Mesothelial cell of epicardium (in vitro differentiated cells): ENCODE measurements at places on chromosomes 7 and 10. TPM values are rescaled to one million over a fixed set of nuclear protein-coding genes. Genes with fewer than 3 reads are reported as not detected.
A peak's percentile ranks its signal among the peaks of the same experiment; 100 is the strongest.

DNA sequence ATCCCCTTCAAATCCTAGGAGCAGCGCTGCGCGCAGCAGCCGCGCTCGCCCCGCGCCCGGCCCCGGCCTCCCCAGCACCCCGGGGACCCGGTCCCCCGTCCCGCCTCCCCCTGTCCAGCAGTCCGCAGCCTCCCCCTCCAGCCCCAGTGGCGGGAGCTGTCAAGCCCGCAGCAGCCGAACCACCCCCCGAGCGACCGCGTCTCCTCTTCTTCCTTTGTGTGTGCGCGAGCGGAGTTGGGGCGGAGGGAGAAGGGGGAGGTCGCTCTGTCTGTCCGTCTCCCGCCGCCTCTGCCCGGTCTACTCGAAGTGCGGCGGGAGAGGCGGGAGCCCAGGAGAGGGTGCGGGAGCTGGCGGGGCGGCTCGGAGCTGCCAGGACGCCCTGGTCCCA is 375 bp upstream of the CHN2 start:
- peak overlapping the region; percentile 68 for H3K4me3 ChIP-seq
- no peak overlapping the region for H3K27ac ChIP-seq
- H3K27me3 ChIP-seq, result peaks cover 53% of the 10 kb centered on the region

DNA sequence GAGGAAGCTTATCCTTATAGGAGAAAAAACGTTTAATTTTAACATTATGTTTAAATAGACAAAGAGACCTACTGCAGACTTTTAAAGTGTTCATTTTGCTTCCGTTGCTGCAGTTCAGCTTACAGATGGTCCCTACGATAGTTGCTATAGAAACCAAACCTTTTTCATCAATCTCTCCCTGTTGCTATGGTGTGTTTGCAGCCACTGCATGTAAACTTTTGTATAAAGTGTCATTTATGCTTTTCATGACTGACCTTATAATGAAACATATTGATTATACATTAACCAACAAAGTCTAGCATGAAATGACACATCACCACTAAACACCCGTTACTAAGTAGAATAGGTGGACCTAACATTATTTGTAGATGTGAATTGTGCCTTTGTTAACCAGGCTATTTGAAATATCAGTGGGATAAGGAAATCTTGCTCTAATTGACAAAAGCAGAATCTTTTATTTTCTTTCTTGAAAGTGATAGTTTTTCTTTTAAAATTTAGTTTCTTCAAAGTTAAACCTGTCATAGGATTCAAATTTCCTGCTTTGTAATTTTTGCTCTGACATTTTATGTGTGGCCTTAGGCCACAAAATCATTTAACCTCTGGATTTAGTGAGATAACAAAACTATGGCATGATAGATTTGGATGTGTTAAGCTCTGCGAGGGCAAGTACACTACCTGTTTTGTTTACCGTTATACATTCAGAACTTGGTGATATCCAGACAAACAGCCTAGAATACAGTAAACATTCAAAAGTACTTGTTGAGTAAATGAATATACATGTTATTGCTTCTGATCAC is 64.0 kb downstream of the CACNB2 start:
- H3K4me3 ChIP-seq, result no peak overlapping the region
- peaks cover 2% of the 10 kb centered on the region for H3K27me3 ChIP-seq
- H3K27ac ChIP-seq, result no peak overlapping the region

DNA sequence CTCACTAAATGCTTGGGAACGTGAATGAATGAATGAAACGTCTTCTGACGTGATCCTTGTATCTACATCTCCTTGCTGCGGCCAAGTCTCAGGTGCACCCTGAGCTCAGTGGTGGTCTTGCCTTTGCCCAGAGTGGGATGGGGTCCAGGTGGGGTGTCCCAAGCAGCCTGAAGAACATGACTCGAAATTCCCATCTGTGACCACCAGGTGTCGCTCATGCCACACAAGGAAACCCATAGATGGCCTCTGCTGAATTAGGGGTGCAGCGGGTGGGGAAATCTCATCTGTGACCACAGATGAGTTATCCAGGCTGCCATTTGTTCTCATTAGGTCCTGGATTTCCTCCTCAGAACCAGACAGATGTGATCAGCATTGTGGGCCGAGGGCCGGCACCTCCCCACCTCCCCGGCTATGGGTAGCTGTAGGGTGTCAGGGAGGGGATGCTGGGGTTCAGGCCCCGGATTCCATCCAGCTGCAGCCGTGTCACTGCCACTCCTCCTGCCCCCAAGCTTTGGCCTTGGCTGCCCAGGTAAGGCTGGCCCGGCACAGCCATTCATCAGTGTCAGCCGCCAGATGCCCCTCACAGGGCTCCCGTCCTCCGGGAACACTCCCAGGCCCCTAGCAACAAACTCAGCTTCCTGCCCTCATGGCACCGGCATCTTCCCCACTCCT is 21.0 kb upstream of the GNA12 start:
- H3K4me3 ChIP-seq, result no peak overlapping the region
- H3K27ac ChIP-seq, result peak overlapping the region; percentile 77
- H3K36me3 ChIP-seq, result no peaks in the 10 kb centered on the region
- no peak for DNase-seq

DNA sequence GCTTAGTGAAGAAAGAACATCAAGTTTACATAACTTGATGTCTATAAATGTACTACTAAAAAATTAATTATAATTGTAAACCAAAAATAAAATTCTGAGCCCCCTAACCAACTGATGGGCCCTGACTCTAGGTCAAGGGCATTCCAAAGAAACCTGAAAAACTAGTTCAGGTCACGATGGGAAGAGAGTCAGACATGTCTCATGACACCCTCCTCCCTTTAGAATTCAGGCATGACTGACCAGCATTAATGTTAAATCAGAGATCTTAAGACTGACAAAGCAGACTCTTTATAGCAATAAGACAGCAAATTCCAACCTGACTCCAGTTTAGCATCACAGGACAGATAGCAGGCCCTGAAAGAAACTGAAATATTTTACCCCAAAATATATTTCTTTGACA is 21.6 kb upstream of the OTUD1 start:
- no peak overlapping the region for H3K4me3 ChIP-seq
- no peak for DNase-seq
- peaks cover 2% of the 10 kb centered on the region for H3K27me3 ChIP-seq
- no peak overlapping the region for H3K27ac ChIP-seq
- no peaks in the 10 kb centered on the region for H3K36me3 ChIP-seq

GRCh38 chr10:24425151-24425550 is 216.2 kb downstream of the KIAA1217 start:
- DNase-seq, result no peak
- peak overlapping the region; percentile 21 for H3K27ac ChIP-seq
- no peaks in the 10 kb centered on the region for H3K27me3 ChIP-seq
- H3K36me3 ChIP-seq, result peaks cover 32% of the 10 kb centered on the region
- no peaks in the 10 kb centered on the region for H3K4me1 ChIP-seq
- H3K4me3 ChIP-seq, result no peak overlapping the region

- H3K27ac ChIP-seq, result no peak overlapping the region
- peaks cover 4% of the 10 kb centered on the region for H3K4me1 ChIP-seq
- no peak overlapping the region for H3K4me3 ChIP-seq
- no peak for DNase-seq
- H3K27me3 ChIP-seq, result peaks cover 23% of the 10 kb centered on the region
Measured at GRCh38 chr7:43750016-43750887, 8.2 kb upstream of the BLVRA start.

GRCh38 chr10:48806342-48806741 is 121.7 kb downstream of the WDFY4 start:
- H3K27me3 ChIP-seq, result peaks cover under 1% of the 10 kb centered on the region
- no peak overlapping the region for H3K27ac ChIP-seq
- DNase-seq, result no peak
- H3K4me1 ChIP-seq, result peaks cover 29% of the 10 kb centered on the region
- no peaks in the 10 kb centered on the region for H3K36me3 ChIP-seq

GRCh38 chr10:102313221-102313896 is 68.0 kb downstream of the GBF1 start:
- peak overlapping the region; percentile 63 for H3K27ac ChIP-seq
- peaks cover 2% of the 10 kb centered on the region for H3K36me3 ChIP-seq
- H3K4me1 ChIP-seq, result peaks cover 23% of the 10 kb centered on the region

Gene STOX1
- 2.5 to 3.0 TPM (median 2.6 TPM) in 3 replicates for total RNA-seq
